Upper lobe of right lung (tissue), 1 donor: ENCODE measurements at places on chromosomes 5 and 9.

DNA sequence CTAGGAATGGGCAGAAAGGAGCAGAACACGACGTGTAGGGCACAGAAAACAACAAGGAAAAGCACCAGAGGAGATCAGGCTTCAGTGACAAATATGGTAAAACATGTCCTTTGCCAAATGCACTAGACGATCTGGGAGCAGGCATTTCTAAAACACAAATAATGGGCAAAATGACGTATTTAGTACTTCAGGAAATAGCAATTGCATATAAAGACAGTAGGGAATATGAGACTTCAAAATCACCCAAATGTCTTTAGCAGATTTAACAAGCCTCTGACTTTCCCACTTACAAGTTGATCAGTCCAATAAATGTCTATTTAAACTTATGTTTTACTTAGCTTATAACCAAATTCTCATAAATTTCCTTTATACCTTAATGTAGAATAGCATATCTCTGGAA is 969.6 kb upstream of the C9orf72 start:
- DNase-seq = no peak

DNA sequence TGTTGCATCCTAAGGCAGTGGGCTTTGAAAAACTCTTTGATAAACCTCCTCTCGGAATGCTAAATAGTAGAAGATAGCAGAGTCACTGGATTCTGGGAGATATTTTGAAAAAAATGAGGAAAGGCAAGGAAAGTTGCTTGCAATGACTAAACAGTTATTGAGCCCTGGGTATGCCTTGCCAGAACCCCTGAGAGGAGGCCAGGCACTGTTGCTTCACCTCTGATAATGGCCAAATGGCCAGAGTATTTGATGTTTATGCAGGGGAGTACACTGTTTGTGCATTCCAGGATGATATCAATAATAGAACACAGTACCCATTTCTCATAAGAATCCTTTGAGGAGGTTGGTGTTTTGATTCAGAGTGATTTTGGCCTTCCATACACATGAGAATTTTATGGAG is 935.1 kb upstream of the WWC1 start:
- DNase-seq = no peak

GRCh38 chr5:145825751-145826180 is 9.4 kb downstream of the PRELID2 start:
- DNase-seq = no peak

GRCh38 chr5:3854188-3854821 is 258.7 kb downstream of the IRX1 start:
- DNase-seq = no peak

GRCh38 chr9:86843206-86843605 is 104.1 kb downstream of the GAS1 start:
- no peak for DNase-seq
